ENCODE measurements at places on chromosomes 11 and 22. TPM values are rescaled to one million over a fixed set of nuclear protein-coding genes. Genes with fewer than 3 reads are reported as not detected.

Gene THY1
- 7.2 TPM for total RNA-seq

Gene CASP5
- total RNA-seq, result not detected

Gene CYB5R2
- total RNA-seq, result 4.0 TPM

Gene OR2AT4
- total RNA-seq, result not detected

Gene HIPK3
- 142 TPM for total RNA-seq

Gene GSTP1
- total RNA-seq, result 944 TPM

Gene NCF4
- total RNA-seq, result 3.9 TPM

Gene FLRT1
- total RNA-seq, result 1.7 TPM

Gene TMEM218
- total RNA-seq, result 15.3 TPM

Gene IGF2
- total RNA-seq, result 61.9 TPM

Gene HSD17B12
- total RNA-seq, result 61.4 TPM

Gene MS4A6E
- total RNA-seq, result not detected

Gene TCF20
- 13.6 TPM for total RNA-seq

Gene RCN1
- total RNA-seq, result 27.7 TPM

Gene SYT13
- total RNA-seq, result 9.9 TPM

Gene OR51B6
- not detected for total RNA-seq

Gene IFTAP
- 47.9 TPM for total RNA-seq

Gene PLEKHB1
- total RNA-seq, result 23.8 TPM

DNA sequence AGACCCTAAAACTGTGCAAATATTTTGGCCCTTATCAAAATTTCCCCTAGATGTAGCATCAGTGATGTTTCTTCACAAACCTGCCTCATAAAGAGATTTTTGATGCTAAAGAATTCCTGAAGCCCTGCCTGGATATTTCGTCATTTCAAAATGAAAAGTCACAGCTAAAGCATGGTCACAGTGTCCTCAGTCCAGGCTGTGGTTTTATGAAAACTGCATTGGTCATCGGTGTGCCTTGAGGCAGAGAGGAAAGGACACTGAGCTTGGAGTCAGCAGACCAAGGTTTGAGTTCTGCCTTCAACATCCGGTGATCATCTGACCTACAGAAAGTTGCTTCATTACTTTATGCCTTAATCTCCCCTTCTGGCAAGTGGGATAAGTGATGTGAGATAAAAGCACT lies 34.8 kb upstream of the ALKBH3 start:
- DNase-seq, result no peak

DNA sequence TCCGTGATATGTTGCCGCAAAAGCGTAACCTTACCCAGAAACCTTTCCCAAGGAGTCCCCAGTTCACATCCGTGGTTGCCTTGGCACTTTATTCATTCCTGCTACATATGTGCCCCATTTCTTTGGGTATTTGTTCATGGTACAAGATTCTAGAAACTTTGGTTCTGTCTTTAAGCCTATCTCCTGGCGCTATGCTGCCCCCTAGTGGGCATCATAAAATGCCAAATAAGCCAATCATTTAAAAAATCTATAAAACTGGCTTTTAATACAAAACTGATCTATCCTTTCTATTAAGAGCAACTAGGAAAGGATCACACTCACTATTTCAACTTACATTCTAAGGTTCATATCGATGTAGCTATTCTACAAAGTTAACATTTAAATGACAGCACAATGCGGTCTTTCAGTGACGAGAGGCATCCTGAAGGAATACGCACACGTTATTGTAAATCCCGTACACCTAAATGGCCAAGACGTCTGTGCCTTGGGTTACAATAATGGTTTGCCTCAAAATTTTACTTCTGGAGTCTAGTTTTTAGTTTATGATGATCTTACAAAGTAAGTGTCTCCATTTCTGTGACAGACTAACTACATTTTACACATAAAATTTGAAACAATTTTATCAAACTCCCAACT lies 16.2 kb downstream of the PIWIL3 start:
- no peak for DNase-seq

DNA sequence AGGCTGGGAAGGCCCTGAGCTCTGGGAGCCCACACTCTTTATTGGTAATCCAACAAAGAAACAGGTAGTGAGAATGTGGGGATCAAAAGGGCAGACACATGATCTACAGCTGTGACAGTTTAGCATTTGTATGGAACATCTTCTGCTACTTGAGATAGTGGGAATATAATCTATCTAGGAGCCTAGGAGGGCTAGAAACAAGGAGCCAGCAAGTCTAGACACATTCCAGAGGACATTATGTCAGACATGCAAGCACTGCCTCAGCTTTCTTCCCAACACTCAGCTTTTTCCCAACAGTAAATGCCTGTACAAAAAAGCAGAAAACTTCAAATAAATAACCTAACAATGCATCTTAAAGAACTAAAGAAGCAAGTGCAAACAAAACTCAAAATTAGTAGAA lies 1150.6 kb upstream of the RAG2 start:
- no peak for DNase-seq

GRCh38 chr11:673866-674265 lies 21.2 kb downstream of the DEAF1 start:
- no peak for DNase-seq

- no peak for DNase-seq
Observed at GRCh38 chr11:61370349-61371005, 8.3 kb downstream of the TMEM138 start.

DNA sequence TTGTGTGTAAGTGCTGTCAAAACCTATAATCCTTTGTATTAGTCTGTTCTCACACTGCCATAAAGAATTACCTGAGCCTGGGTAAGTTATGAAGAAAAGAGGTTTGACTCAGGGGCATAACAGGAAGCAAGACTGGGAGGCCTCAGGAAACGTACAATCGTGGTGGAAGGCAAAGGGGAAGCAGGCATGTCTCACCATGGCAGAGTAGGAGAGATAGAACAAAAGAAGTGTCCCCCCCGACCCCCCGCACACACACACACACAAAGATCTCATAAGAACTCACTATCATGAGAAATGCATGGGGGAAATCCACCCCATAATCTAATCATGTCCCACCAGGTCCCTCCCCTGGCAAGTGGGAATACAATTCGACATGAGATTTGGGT lies 2.3 kb upstream of the USP28 start:
- no peak for DNase-seq

GRCh38 chr22:46959369-46959768 lies 196.9 kb downstream of the TBC1D22A start:
- DNase-seq, result no peak

DNA sequence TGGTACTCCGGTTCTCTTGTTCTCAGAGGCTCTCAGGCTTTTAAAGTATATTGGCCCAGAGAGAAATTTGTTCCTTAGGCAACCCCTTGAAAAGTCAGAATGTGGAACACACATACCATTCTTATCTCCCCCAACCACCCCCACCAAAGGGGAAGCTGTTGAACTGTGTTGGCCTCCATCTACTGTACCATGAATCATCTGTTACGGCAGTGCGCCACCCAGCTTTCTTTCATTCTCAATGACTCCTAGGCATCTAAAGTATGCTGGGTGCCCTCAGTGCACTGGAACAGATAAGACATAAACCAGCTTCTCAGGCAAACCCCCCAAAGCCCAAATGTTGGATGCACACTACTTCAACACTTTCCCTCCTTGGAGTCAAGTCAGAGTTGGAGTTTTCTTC lies 696.2 kb upstream of the TENM4 start:
- no peak for DNase-seq

GRCh38 chr11:3903207-3903896 lies 47.9 kb downstream of the STIM1 start:
- no peak for DNase-seq

DNA sequence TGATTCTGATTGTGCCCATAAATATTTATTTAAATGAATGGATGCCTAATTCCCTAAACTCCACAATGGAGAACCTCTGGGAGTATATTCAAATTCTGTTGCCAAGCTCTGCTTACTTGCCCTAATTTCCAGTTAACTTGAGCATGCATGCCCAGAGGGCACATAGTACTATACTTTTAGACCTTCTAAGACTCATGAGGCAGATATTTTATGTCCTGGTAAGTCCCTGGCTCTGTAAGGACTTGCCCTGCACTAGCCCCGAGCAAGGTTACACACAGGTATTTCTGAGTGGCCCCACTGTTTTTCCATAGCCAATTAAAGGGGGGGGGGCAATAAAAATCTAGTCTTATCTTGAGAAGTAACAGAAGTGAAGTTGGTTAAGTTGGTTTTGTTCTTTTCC lies 21.1 kb upstream of the CAPRIN1 start:
- no peak for DNase-seq

- DNase-seq, result no peak
Observed at GRCh38 chr11:13861411-13861810, 101.1 kb upstream of the SPON1 start.

- DNase-seq, result no peak
Observed at GRCh38 chr11:92907671-92908070, 61.8 kb upstream of the MTNR1B start.

GRCh38 chr11:130997278-130997677 lies 81.0 kb upstream of the SNX19 start:
- DNase-seq, result no peak

- DNase-seq, result no peak
Observed at GRCh38 chr22:48256041-48256739, 1493.7 kb downstream of the TBC1D22A start.

GRCh38 chr22:22892096-22893052 lies 4.8 kb downstream of the IGLL5 start:
- no peak for DNase-seq

- DNase-seq, result no peak
Observed at GRCh38 chr11:127574478-127574877, 573.9 kb upstream of the KIRREL3 start.

DNA sequence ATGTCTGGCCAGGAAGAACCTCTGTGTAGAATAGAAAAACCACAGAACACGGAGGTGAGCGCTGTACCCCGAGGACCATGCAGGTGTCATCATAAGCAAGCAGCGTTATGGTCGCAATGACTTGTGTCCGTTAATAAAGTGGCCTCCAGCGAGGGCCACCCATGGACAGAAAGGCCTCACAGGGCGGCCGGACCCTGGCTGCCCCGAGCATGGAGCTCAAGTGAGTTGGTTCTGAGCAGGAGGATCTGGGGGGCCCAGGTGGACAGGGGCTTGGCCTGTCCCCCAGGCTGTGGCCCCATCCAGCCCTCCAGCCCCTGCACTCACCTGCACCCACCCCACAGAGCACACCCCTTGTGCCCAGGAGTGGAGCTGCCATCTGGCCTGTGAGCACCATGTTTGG lies 133.8 kb downstream of the BRD1 start:
- DNase-seq, result no peak

DNA sequence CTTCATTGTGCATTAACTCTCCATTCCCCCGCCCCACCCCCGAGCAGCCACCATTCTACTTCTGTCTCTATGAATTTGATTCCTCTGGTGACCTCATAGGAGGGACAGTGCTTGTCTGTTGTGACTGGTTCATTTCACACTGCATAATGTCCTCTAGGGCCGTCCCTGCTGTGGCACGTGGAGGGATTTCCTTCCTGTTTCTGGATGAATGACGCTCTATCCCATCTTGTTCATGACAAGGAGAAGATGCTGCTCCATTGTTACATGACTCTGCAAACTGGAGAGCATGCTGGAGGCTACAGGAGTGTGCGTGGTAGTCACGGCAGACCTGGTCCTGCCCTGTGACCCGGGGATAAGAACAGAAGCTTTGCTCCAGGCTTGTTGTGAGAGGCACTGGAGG lies 61.3 kb downstream of the RTL6 start:
- no peak for DNase-seq

- no peak for DNase-seq
Observed at GRCh38 chr11:7564803-7565202, 51.0 kb downstream of the PPFIBP2 start.

DNA sequence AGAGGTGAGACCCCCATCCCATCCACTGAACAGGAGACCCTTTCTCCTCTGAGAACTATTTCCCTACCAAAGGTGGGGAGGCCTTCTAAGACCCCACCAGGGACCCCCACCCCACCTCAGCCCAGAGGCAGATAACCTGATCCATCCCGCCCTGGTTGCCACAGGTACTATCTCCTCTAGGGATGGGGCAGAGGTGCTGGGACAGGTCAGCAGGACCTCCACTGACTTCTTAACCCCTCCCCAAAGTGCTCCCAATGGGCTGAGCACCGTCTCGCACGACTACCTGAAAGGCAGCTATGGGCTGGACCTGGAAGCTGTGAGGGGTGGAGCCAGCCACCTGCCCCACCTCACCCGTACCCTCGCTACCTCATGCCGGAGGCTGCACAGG lies 4.3 kb downstream of the INPPL1 start:
- no peak for DNase-seq

- no peak for DNase-seq
Observed at GRCh38 chr11:69613594-69613993, 27.4 kb upstream of the CCND1 start.

- DNase-seq, result no peak
Observed at GRCh38 chr11:117538263-117539135, 210.8 kb downstream of the CEP164 start.

GRCh38 chr22:32743046-32743445 lies 58.5 kb upstream of the TIMP3 start:
- no peak for DNase-seq

GRCh38 chr22:27382947-27383346 lies 418.6 kb downstream of the MN1 start:
- peak; percentile 34 for DNase-seq

DNA sequence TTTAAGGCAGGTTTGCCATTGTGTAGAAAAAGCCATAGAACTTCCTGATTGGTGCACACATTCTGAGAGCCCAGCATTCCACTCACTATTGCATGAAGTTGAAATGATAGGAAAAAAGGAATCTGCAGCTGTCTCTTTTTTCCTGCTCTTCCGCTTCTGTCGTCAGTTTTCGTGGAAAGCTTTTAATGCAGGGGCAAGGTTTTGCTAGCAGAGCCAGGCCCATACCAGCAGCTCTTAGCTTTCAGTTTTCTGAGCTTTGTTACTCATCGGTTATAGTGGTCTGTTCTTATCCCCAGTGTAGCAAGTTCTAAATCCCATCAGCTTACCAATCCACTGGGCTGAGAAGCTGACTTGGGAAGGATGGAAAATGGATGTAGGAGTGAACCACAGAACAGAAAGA lies 162.9 kb upstream of the TTC12 start:
- DNase-seq, result no peak

DNA sequence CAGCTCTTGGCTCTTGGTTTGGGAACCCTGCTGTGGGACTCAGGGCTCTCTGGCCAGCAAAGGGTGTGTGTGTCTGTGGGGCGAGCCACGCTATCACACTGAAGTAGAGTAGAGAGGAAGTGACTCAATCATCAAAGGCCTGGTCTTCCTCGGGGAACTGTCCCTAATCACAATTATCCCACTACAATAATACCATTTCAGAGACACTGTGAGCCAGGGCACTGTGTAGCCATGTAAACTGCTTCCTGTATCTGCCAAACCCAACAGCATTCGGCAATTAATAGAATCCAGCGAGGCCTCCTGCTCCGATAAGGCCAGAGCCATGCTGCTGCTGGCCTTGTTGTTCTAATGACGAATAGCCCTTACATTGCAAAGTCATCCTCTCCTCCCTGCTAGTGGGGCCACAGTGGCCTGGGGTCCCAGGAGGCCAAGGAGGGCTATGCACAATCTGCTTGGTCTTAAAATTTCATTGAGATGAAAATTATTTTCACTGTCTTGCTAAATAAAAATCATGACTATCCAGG lies 49.8 kb upstream of the LMO2 start:
- DNase-seq, result peak; percentile 75

GRCh38 chr11:108511851-108512474 lies 13.8 kb upstream of the POGLUT3 start:
- DNase-seq, result no peak

- no peak for DNase-seq
Observed at GRCh38 chr11:20844216-20844615, 174.8 kb downstream of the NELL1 start.

All from right atrium auricular region (tissue), 2 donors.